ENCODE measurements at places on chromosomes 2 and 18.

DNA sequence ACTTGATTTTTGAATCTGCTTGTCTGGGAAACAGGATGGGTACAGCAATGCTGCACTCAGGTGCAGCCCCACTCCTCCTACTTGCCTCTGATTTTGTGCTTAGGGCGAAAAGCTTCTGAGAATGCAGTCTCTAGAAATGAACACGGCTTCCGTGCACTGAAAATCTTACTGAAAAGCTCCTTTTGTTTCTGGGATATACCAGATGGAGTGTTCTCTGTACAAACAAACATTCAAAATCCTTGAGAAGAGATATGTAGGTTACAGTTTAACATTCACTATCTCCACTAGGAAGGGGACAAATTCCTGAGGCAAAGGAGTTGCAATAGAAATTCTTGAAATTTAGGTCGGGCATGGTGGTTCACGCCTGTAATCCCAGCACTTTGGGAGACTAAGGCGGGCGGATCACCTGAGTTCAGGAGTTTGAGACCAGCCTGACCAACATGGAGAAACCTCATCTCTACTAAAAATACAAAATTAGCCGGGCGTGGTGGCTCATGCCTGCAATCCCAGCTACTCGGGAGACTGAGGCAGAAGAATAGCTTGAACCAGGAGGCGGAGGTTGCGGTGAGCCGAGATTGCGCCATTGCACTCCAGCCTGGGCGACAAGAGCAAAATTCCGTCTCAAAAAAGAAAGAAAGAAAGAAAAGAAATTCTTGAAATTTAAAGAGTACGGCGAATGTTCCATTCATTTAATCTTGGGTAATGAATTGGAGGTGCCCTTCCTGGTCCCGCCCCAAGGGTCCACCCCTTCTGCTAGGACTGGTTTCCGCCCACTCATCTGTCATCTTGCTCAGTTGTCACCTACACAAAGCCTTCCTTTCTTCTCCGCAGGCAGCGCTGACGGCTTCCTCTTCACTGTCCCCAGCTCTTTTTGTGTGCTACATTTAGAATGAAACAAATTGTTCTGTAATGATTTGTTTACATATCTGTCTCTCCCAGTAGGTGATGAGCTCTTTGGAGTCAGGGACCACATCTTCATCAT, 92.4 kb downstream of the SOCS6 start:
- peak; percentile 37 for DNase-seq

- DNase-seq = no peak
These were observed 276.1 kb downstream of the RDH14 start for GRCh38 chr2:18284331-18284730.

- peak; percentile 13 for DNase-seq
These were observed 570 bp downstream of the SCRN3 start for GRCh38 chr2:174395969-174396630.

DNA sequence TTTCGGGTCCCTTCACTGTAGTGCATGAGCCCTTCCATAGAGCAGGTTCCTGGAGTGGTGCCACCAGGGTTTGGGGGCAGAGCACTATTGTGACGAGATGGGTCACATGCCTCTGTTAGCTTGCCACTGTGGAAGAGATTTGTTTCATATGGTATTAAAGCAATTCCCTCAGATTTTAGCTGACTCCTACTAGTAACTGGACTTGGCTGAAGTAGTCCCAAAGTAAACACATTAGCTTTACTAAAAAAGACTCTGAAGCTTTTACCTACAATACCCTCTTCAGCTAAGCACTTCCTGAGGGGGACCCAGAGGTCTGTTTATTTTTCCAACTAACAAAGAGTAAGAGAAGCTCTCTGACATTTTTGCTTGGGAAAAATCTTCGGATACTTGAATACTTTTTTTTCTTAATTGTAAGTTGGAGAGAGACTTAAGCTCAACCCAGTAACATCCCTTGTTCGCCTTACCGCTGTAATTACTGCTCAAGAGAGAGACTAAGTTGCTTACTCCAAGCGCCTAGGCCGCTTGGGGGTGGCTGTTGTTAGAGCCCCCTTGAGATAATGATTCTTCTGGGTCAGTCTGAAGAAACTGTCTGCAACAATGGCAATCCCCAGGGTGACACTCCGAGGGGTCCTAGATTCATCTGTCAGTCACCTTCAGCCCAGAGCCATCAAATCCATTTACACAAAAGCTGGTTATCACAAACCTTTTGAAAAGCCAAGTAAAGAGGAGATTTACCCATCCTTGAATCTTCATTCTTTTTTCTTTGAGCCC, 177.4 kb downstream of the FIGN start:
- no peak for DNase-seq

DNA sequence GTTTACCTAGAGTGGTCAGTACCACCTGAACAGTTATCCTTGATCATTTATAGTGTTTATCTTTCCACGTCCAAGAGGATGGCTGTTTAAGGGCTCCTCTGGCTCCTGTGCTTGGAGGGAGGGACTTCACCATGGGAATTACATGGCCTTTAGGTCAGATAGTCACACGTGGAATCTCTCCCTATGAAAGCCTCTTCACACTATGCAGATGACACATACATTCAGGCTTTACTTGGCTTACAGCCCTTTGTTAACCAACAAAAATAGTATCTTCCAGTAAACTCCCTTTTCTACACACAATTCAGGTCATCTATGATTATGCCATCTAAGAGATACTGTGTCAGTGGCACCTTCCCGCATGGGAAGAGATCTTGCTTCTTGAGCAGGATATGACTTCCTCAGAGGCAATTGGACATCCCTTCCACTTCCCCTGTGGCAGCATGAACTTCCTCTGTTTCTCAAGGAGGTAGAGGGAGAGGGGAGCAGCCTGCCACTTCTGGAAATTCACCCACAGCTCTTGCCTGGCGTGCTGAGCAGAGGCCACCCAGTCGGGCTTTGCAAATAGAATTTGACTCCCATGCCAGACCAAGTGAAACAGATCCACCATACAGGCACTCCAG, 53.5 kb downstream of the COLEC12 start:
- DNase-seq = no peak

- DNase-seq = no peak
These were observed 124.2 kb upstream of the EPB41L5 start for GRCh38 chr2:119888680-119889079.

- DNase-seq = no peak
These were observed 38.2 kb downstream of the CASP8 start for GRCh38 chr2:201298462-201299052.

DNA sequence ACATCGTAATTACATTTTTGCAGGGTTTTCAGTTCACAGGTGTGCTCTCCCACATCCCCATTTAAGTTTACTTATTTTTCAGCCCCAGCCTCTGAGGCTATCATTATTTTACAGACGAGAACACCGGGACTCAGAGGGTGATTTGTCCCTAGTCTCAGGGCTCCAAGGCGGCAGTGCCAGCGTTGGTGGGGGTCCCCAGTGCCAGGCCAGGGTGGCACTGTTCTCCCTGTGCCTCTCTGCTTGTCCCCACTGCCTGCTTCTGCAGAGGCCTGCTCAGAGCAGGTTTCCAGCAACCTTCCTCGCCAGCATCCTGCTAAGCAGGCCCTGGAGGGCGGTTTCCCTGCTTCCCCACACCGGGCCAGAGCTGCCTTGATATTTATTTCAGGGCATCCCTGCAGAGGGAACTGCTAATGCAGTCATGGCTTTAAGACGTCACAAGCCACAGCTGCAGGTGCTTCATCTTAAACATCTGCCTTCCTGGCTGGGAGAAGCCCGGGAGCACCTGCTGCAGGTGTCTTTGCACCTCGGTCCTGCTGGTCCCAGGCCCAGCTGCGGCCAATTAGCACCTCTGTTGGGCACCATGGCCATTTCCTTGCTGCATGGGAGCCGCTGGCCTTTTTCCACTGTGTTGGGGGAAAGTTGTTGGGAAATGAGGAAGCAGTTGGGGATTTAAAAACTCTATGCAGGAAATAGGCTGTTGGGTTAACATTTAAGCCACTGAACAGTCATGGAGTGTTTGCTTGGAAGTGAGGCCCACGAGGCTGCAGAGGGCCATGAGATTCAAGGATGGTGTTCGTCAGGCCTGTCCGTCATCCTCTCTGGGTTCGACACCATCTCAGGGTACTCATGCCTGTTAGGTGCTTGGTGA, 22.8 kb downstream of the HPCAL1 start:
- peak; percentile 58 for DNase-seq
